ENCODE measurements at places on chromosomes 12 and 14. TPM values are rescaled to one million over a fixed set of nuclear protein-coding genes. Genes with fewer than 3 reads are reported as not detected.

DNA sequence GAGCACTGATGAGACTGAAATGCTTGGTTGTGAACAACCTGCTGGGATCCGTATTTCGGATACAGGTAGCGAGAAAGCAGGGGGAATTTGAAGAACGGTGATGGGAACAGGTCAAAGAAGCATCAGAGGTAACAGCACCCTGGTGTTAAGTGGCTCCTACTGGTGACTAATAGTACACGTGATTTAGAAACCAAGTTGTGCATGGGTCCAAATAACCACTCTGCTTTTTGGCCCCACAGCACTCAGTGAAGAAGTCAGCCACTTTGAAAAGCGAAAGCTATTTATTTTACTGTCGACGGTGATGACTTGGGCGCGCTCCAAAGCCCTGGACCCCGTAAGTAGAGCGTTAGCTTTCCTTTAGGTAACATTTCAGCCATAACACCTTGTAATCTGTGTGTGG lies 16.7 kb downstream of the AK7 start:
- no peaks in the 10 kb centered on the region for H3K4me1 ChIP-seq
- H3K27me3 ChIP-seq = no peaks in the 10 kb centered on the region
- no peak overlapping the region for H3K4me3 ChIP-seq
- no peaks in the 10 kb centered on the region for H3K36me3 ChIP-seq
- H3K27ac ChIP-seq = no peak overlapping the region

DNA sequence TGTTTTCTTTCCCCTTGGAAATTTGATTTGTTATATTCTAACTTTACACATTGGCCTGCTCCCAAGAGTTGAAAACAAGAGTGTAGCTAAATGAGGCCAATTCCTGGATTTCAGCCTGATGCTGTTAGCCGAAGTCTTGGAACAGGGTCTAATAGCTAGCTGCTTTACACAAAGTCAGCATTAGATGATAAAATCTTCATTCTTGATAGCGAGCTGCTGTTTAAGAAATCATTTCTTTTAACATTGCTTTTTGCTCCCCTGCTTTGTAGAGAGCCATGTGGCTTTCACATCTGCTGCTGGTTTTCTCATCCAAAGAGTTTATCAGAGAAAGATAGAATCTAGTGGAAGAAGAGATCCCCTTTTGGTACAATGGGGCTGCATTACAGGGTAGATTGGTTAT lies 22.3 kb downstream of the FBXW8 start:
- no peaks in the 10 kb centered on the region for H3K27me3 ChIP-seq
- DNase-seq = no peak
- H3K4me1 ChIP-seq = no peaks in the 10 kb centered on the region
- peaks cover 35% of the 10 kb centered on the region for H3K36me3 ChIP-seq
- no peak overlapping the region for H3K27ac ChIP-seq

- peak; percentile 74 for DNase-seq
- H3K4me1 ChIP-seq = no peaks in the 10 kb centered on the region
- no peak overlapping the region for H3K27ac ChIP-seq
- H3K27me3 ChIP-seq = no peaks in the 10 kb centered on the region
- H3K4me3 ChIP-seq = no peak overlapping the region
These were observed 58.9 kb upstream of the TMTC2 start for GRCh38 chr12:82627799-82628198.

GRCh38 chr14:34693228-34693939 lies 21.0 kb downstream of the CFL2 start:
- H3K27me3 ChIP-seq = no peaks in the 10 kb centered on the region
- H3K4me1 ChIP-seq = peaks cover 5% of the 10 kb centered on the region
- H3K4me3 ChIP-seq = peak overlapping the region; percentile 62
- peak; percentile 42 for DNase-seq
- no peak overlapping the region for H3K27ac ChIP-seq

GRCh38 chr12:106255493-106255892 lies 7.7 kb upstream of the CKAP4 start:
- no peaks in the 10 kb centered on the region for H3K27me3 ChIP-seq
- no peak overlapping the region for H3K27ac ChIP-seq
- H3K36me3 ChIP-seq = no peaks in the 10 kb centered on the region
- peaks cover 12% of the 10 kb centered on the region for H3K4me1 ChIP-seq
- no peak for DNase-seq

DNA sequence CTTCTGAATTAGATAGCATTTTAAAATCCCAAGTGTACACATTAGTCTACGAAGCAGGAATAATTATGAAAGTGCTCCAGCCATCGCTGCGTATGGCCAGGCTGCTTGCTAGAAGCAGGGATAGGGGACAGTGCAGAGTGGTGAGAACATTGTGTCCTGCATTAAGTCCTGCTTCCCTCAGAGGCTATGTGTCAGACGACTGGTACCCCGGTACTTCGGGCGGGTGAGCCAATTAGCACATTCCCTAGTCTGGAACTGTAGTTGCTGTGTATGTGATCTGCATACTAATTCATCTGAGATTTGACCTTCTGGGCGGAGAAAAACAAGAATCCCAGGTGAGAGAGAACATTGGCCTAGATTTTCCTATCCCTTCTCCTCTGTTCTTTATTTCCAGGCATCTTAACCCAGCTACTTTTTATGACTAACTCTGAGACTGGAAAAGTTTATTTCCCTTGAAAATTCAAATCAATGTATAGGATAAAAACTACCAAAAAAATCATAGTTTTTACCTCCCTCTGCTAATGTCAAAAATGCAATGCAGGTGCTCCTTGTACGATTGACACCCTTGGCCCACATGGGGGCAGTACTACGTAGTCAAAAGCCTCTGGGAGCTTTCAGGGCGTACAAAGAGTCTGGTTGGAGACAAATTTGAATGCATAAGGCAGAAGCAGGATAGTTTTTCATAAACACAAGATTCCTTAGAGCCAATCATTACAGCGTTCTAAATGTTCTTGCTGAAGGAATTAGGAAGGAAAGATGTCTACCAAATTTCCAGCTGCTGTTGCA lies 764.3 kb downstream of the NOVA1 start:
- H3K27me3 ChIP-seq = no peaks in the 10 kb centered on the region
- DNase-seq = peak; percentile 56
- no peaks in the 10 kb centered on the region for H3K4me1 ChIP-seq
- no peaks in the 10 kb centered on the region for H3K36me3 ChIP-seq
- no peak overlapping the region for H3K4me3 ChIP-seq

DNA sequence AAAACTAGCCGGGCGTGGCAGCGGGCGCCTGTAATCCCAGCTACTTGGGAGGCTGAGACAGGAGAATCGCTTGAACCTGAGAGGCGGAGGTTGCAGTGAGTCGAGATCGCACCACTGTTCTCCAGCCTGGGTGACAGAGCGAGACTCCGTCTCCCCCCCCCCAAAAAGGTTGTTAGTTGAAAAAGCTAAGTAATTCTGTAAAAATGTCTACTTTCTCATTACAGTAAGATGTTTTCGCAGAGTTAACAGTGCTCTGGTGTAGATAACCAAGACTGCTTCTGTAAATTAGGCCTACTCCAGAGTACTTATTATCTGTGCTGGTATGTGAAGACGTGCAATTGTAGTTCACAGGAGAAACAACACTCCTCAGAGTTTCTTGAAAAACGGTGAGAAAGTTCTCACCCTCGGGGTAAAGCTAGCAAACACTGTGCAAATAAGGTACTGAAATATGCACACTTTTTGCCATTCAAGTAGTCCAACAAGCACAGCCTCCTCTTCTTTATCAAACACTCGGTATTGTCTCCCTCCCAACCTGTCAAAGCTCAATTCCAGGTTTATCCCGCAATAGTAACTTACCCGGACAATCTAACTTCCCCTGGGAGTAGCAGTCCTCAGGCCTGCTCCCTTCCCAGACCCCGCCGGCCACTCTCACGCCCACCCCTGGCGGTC lies 974 bp downstream of the BTBD7 start:
- peak overlapping the region; percentile 94 for H3K27ac ChIP-seq
- H3K27me3 ChIP-seq = no peaks in the 10 kb centered on the region
- DNase-seq = no peak

- DNase-seq = no peak
- no peaks in the 10 kb centered on the region for H3K36me3 ChIP-seq
- H3K27me3 ChIP-seq = no peaks in the 10 kb centered on the region
- no peak overlapping the region for H3K27ac ChIP-seq
- no peak overlapping the region for H3K4me3 ChIP-seq
These were observed 240.0 kb upstream of the TMEM132C start for GRCh38 chr12:128026696-128027574.

Gene P2RX7
- total RNA-seq = 0.54 TPM

Gene GPX2
- not detected for total RNA-seq

Gene ZBTB42
- total RNA-seq = 6.2 TPM

Gene COQ6
- total RNA-seq = 48.0 TPM

Gene SCNN1A
- not detected for total RNA-seq
